Prostate gland (tissue), 2 donors: ENCODE measurements at places on chromosomes 4 and X.

- DNase-seq, result no peak
These were observed 12.9 kb upstream of the WDR17 start for GRCh38 chr4:176052744-176053143.

DNA sequence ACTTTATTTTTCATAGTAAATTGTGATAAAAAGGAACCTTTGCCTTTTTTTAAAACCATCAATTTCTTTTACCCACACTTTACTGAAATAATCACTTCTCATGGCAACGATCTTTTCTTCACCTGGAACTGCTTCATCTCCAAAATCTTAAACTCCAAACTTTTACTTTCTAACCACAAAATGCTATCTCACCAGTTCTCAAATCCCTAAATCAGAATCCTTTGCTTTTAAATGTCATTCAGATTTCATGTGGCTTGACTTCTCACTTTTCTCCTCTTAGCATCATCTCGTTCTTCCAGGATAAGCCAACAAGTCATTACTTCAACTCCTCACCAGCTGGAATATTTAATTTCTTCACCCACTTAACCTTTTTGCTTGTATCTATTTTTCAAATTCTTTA lies 284.3 kb upstream of the RASGEF1B start:
- DNase-seq, result no peak

DNA sequence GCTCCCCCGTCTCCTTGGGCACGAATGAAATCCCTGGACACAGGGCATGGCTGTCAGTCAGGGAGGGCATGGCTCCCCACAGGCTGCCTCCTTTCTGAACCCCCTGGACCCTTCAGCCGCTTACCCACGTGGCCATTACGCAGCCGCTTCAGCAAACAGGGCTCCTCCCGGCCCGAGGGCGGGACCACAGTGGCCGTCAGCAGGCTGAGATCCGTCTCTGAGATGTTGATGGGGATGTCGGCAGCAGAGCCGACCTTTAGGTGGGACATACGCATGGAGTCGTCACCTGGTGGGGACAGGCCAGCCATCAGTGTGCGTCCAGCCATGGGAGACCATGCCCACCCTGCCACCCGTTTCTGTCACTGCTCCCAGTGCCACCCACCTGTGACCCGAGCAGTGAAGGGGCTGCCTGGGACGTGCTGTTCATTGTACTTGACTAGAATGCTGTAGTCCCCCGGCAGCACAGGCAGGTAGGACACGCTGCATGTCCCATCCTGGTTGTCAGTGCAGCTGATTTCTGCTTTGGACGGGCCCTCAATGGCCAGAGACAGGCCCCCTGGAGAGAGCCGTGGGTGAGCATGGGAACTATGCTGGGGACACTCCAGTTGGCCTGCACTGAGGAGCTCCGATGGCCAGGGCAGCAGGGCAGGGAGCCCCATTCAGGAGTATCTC lies 21.1 kb downstream of the FLNA start:
- DNase-seq, result no peak

DNA sequence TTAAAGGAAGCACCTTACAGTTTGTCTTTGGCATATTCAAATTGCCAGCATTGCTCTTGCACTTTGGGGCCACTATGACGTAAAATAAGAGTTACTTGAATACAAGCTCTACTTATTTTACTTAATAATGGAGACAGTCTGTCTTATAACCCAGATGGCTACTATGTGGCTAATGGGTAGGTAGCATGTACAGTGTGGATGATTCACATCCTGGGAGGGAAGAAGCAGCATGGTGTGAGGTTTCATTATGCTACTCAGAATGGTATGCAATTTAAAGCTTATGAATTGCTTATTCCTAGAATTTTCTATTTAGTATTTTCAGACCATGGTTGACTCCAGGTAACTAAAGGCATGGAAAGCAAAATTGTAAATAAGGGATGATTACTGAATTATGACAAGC lies 761.8 kb upstream of the ATOH1 start:
- no peak for DNase-seq

DNA sequence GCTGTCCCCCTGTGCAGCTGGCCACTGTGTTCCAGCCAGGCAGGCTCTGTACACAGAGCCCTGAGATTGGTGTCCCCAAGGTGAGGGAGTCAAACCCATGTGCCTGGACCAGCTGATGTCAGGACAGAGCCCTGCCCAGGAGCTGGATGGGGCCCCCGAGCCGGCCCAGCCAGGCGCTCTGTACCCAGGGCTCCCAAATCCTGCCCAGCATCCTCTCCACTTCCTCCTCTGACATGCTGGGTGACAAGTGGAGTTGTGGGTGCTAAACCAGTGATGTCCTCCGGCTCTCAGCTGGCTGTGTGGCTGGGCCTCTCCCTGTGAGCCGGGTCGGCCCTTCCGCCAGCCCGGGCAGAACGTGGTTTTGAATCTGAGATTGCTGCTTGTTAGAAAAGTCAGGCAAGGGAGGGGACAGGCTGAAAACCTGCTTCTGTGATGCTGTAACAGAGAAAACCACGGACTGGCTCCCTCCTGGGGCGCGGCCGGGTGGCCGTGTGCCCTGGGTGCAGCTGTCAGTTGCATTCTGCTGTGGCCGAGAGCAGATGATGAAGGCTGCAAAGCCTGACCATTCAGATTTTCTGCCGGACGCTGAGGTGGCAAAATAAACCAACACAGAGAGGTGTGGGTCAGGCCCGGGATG lies 7.9 kb upstream of the CPLX1 start:
- DNase-seq, result no peak

DNA sequence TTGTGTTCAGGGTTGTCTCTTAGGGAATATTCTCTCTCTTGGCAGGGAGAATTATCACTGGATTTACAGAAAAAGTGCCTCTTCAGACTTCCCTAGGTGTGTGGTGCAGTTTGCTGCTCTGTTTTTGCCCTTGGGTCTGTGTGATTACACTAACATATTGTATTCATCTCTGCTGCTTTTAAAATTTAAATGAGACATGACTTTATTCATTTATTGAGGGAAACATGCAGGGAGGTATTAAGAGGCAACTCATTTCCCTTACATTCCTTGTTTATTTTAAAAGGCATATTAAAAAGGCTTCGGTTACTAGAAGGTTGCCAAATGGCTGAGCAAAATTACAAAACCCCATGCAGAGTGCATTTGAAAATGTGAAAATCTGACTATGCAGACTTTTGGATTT lies 135.1 kb upstream of the GEMIN8 start:
- DNase-seq, result no peak

GRCh38 chr4:1831331-1831730 lies 24.6 kb downstream of the LETM1 start:
- DNase-seq, result no peak

DNA sequence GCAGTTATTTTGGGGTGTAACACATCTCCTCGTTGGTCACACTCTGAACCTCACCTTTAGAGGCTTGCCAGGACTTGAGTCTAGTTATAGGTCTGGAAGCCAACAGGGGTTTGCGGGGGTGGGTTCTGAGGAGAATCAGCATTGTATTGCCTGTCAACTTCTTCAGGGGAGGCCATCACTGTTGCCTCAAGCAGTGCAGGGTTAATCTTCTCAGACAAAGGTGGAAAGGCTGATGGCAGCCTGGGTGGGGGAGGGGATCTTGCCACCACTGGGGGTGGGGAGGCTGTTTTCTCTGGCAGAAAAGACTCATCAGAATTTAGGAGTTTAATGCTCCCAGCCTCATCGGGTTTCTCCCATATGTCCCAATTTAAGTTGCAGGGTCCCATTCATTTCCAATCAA lies 387.8 kb downstream of the PRR32 start:
- DNase-seq, result no peak

DNA sequence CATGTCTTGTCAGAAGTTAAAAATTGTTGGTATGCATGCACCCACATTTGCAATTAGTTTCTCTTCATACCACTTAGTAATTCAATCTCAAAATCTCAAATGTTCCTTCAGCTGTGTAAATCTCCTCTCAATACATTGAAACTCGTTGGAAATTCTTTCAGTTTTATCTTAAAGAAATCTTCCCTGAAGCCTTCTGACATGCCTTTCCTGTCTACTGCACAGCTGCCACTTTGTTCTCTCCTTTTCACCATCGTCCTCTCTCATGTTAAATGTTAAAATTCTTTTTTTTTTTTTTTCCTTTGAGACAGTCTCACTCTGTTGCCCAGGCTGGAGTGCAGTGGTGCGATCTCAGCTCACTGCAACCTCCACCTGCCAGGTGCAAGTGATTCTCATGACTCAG lies 30.9 kb downstream of the MCUB start:
- DNase-seq, result no peak

DNA sequence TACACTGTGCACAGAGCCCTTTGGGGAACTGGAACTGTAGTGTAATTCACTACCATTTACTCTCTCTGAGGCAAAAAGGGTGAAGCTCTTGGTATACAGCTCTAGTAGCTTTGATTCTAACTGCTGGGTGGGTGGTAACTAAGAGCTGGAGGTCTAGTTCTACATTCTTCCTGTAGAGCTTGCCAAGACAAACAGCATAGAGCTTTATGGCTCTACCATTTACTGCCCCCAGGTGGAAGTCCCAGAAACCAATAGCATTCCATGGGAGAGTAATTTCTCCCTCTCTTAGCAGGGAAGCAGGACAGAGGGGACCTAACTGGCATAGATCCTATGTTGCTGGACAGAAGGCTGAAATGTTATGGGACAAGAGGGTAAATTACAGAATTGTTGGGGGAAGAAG lies 26.7 kb downstream of the HDAC8 start:
- no peak for DNase-seq

DNA sequence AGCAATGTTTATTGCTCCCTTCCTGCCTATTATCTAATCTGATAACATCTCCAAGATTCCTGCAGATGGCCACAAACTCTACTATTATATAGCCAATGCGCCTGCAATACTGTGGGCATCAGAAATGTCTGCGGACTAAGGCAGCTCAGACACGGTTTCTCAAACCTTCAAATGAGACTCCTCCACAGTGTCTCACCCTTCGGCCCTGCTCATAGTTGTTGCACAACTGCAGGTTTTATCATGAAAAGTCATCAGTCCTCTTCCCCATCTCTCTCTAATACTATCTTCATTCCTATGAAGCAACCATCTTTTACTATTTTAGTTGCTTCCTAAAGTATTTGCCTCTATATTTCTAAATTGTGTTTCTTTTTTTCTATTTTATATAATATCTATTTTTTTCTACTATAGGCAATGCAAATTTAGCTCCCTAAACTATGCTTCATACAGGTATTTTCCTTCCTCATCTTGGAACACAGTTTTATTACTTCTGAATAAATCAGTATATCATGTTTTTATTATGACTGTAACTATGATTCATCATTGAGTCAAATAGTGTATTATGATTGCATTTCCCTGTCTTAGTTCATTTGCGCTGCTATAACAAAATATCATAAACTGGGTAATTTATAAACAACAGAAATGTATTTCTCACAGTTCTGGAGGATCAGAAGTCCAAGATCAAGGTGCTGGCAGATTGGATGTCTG lies 129.7 kb upstream of the EDNRA start:
- no peak for DNase-seq

DNA sequence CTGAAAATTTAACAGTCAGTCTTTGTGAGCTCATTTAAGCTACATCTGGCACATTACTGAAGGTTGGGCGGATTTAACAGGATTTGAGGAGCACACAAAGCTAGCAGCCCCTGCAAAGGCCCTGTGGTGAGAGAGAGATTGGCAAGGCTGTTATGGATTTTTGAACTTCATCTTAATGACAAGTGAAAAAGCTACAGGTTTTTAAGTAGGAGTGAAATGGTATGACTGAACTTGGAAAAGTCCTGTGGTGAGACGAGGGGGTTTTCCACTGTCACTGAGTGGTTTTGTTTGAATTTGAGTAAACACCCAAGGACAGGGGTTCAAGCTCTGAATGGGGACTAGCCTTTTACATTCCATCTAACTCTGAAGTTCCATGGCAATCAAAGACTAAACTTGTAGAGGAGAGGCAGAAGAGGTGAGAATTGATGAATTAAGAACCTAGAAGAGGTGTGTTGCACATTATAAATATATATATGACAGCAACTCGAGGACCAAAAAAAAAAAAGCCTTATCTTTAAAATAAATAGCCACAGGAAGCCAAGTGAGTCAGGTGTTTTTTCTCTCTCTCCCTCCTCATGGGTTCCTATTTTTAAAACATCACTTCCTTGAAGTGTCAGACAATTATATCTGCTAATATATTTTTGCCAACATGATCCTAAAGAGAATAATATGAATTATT lies 47.8 kb upstream of the CLNK start:
- DNase-seq, result no peak

DNA sequence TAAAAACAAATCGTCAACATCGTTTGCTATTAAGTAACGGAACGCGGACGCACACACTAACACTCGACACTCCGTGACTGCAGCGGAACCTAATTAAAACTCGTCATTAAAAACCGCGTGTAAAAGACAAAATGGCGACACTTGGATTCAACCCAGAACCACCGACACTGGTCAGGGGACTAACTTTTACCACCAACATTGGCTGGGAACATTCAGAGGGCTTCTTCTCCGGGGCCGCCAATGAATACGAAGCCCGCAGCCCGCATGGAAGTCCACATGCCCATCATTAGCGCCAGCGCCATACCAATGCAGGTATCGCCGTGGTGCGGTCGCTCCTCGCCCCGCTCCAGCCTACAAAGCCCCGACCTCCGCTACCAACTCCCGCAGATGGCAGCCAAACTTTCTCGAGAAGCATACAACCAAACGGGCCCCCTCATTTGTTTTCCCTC lies 498 bp downstream of the RBMX start:
- DNase-seq, result peak; percentile 4

DNA sequence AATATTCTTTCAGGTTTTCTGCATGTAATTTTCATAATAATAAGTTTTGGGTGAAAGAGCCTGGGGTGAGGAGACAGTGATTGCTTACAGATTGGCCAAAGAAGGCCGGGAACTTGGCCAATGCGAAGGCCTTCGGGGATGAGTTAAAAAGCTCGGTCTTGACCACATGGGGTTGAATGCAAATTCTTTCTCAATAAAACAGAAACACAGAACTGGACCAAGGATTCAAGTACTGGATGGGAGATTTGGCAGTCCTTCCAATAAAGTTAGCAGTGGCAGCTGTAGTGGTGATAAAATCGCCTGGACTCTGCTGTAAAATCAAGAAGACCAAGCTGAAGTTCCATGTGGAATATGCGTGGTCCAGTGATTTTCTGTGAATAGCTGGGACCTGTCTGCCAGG lies 282.2 kb upstream of the KLF3 start:
- no peak for DNase-seq

DNA sequence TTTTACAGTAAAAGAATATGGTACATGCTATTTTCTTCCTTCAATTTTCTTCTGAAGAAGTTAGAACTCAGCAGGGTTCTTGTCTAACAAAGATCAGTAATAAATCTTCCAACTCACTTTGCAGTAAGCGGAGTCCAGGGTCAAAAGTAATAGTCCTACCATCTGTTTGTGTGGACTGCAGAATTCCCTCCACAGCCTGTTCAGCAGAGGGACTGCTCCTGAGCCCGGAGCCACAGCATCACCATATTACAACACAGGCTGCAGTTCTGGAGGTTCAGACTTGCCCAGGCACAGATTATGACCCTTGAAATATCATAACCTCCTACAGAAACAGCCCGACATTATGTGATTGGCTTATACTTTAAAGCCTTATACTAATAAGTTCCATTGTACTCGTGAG lies 10.3 kb downstream of the FHDC1 start:
- no peak for DNase-seq

DNA sequence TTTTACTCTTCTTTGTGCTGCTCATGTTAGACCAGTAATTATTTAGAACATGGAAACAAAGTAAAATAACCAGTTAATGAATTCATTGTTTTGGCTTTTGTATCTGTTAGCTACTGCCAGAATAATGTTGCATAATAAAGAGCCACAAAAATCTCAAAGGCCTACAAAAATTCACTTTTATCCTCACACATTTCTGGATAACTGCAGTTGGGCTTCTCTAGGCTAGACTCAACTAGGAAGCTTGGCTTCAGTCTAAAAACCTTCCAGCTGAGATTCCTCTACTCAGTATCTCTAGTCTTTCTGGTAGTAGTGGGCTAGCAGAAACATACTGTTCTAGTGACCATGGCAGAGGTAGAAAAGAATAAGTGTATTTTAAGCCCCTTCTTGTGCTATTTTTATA lies 73.0 kb downstream of the FAT4 start:
- DNase-seq, result no peak
